T-helper 1 cell (primary cell): ENCODE measurements at places on chromosomes 13 and 19.

DNA sequence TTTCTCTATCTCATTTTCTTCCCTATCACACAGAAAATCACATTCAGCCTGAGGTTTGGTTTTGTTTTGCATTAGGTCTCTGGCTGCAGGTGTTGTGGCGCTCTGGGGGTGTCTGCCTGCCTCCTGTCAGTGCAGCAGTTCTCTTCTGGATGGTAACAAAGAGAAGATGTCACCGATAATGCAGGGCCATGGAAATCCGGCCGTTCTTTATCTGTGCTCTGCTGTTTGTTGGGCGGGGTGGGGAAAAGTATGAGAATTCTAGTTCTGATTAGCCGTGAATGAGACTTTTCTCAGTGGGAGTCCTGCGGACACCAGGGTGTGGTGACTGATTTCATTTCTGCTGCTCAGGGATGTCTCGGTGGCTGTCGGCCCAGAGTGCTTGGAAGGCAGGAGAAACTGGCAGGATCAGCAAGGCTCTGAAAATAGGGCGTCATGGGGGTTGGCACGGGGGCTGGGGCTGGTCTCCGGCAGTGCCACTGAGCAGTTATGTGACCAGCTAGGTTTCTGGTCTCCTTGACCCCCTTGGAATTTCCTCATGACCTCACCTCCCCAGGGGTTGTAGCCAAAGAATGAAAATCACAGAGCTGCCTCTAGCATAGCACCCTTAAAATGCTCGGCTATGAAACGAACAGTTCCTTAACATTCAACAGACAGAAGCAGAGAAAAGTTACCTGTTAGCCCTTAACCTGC, 5.0 kb downstream of the RNF113B start:
- no peak for DNase-seq

DNA sequence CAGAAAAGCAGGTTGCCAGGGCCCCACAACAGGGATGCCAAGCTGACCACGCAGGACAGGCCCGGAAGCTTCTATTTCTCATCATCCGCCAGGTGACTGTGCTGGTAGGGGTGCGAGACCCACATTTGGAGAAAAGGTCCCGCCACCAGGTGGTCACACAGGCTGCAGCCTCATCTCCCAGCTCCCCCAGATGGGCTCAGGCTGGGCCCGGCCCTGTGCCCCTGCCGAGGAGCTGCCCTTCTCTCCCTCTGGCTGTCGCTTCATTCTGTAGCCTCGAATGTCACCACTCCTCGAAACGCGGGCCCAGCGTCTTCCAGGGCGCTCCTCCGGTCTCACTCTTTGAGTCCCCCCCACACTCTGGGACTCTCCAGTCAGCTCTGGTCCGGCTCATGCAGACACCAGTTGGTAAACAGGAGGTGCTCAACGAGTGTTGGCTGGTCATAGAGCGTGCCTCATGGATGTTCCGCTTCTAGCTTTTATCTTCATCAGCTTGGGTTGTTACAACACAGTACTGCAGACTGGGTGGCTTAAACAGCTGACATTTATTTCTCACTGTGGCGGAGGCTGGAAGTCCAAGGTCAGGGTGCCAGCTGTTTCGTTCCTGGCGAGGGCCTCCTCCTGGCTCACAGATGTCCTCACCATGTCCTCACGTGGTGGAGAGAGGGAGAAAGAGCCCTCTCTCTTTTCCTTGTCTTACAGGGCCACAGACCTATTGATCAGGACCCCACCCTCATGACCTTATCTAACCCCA, 87.1 kb downstream of the TEX29 start:
- no peak for DNase-seq

DNA sequence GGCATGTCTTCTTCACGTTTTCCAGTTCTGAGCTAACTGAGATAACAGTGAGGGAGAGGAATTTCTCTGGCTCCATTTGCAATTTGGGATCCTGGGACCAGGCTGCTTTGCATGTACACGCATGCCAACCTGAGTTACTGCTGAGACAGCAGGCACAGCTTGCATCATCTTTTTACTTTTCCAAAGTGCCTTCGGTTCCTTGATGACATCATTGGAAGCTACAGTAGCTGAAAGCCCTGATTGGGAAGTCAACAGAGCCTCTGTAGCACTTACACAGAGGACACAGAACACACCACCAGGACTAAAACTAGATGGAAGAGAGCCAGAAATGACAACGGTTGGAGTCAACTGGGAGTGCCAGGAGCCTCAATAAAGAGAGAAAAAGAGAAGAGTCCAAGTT, 399.1 kb upstream of the GPC6 start:
- DNase-seq = no peak

- no peak for DNase-seq
These were observed 23.5 kb downstream of the NKPD1 start for GRCh38 chr19:45137179-45137761.

DNA sequence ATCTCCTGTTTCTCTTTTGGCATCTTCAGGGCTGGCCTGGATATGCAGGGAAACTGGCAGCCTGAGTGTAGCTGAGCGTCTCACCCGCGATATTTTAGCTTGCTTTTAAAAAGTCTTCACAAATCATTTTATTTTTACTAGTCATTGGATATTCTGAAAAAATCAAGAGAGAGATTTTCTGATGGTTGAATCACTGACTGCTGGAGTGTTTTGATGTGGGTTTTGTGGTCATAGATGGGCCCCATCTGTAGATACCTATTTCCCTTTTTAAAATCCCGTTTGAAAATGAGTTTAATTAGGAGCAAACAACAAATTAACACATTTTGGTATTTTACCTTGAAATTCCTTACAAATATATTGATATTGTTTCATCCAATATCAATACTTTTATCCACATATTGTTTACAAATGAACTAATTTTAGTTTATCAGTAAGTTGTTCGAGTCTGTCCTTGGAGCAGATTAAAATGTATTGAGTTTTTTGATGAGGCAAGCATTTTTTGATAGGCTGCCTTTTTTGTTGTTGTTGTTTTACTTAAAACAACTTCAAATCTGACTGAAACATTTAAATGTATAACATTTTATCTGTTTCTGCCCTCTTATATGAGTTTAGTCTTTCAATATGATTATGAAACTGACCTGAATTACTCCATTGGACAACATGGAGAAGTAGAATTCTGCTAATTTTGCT, 21.5 kb upstream of the OXGR1 start:
- peak; percentile 8 for DNase-seq

- DNase-seq = no peak
These were observed 8.3 kb upstream of the ONECUT3 start for GRCh38 chr19:1744822-1745563.

DNA sequence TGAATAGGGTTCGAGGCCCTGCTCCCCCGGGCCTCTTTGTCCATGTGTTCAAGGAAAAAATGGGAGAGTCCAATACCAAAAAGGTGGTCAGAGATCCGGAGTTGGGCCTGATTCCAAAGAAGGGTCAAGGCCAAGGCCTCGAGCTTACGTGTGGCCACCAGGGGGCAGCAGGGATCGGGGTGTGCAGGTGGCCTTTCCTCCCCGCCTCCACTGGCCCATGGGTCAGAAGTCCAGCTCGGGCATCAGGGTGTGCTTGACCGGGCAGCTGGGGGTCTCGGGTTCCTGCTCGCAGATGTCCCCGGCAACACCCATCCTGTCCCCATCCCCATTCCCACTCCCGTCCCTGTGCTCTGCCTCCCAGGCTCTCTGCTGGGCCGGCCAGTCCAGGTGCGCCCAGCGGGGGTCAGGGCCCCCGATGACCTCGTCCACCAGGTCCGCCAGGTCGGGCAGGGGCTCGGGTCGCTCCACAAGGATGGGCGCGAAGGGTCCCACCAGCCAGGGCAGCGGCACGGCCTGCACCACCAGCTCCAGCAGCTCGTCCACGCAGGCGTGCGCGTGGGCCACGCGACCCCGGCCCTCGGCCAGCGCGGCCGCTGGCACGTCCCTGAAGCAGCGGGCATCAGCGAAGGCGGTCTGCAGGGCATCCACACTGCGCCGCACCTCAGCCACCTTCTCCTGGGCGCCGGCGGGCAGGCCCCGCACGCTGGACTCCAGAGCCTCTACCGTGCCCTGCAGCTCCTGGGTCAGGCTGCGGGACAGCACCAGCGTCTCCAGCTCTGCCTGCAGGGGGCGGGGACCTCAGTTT, 5.2 kb upstream of the PLIN4 start:
- DNase-seq = no peak

- DNase-seq = no peak
These were observed 25.1 kb downstream of the VAV1 start for GRCh38 chr19:6797646-6798045.

DNA sequence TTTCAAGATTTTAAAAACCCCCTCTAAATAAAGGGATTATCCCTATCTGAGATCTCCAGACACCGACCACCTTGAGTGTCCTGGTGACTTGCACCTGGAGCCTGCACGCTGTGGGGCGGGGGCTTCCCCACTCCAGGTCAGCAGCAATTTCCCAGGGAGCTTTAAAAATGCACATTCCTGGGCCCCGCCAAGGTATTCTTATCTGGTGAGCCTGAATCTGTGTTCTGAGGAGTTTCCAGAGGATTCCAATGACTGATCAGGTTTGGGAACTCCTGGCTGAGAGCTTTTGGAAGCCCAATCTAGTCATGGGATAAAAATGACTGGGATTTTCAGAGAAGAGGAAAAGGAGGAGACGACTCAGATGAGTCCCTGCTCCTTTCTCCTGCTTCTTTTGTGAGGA, 66.1 kb downstream of the FGF9 start:
- no peak for DNase-seq

- no peak for DNase-seq
These were observed 242.8 kb downstream of the ENOX1 start for GRCh38 chr13:43544011-43544410.

GRCh38 chr19:9797871-9798270, 21.0 kb downstream of the FBXL12 start:
- DNase-seq = no peak

GRCh38 chr13:80123945-80124344, 217.0 kb downstream of the SPRY2 start:
- no peak for DNase-seq

- no peak for DNase-seq
These were observed 7.4 kb downstream of the ACP5 start for GRCh38 chr19:11570039-11570462.
